ENCODE measurements at places on chromosomes 6 and 20. TPM values are rescaled to one million over a fixed set of nuclear protein-coding genes. Genes with fewer than 3 reads are reported as not detected.

DNA sequence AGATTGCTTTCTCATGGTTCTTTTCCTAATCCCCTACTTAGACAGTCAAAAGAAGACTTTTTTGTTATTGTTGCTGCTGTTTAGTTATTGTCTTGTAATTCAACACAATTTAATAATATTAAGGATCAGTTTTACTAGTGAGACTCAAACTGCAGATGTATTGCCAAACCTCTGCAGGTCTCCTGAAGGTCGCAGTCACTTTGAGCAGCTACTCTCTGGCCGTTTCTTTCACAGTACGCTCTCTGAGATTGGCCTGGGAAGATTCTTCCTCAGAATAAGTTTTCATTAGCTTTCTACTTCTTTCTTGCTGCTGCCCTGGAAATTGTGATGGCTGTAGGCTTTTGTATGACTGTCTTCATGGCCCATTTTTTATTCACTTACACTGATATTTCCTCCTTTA, 930.8 kb downstream of the QKI start:
- no peak for DNase-seq

- DNase-seq: no peak
These were observed 106.3 kb upstream of the RIPOR2 start for GRCh38 chr6:25042036-25042521.

DNA sequence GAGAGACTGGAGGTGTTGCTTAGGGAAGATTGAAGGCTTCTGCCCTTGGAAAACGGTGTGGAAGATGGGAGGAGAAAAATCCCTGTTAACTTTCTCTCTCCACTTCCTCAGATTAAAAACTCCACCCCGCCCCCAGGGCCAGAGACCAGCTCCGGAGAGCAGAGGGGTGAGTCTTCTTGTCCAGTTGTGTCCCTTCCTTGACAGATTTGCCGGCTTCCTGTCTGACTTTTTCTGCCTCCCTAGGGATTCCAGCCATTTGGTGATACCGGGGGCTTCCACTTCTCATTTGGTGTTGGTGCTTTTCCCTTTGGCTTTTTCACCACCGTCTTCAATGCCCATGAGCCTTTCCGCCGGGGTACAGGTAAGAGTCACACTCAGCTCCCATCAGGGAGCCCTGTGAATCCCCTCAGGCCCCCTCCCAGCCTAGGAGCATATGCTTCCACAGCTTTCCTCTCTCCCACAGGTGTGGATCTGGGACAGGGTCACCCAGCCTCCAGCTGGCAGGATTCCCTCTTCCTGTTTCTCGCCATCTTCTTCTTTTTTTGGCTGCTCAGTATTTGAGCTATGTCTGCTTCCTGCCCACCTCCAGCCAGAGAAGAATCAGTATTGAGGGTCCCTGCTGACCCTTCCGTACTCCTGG, 1.7 kb downstream of the RNF5 start:
- no peak for DNase-seq

GRCh38 chr6:53466257-53466656, 78.6 kb downstream of the GCLC start:
- no peak for DNase-seq

GRCh38 chr20:40467703-40468411, 221.2 kb downstream of the MAFB start:
- no peak for DNase-seq

DNA sequence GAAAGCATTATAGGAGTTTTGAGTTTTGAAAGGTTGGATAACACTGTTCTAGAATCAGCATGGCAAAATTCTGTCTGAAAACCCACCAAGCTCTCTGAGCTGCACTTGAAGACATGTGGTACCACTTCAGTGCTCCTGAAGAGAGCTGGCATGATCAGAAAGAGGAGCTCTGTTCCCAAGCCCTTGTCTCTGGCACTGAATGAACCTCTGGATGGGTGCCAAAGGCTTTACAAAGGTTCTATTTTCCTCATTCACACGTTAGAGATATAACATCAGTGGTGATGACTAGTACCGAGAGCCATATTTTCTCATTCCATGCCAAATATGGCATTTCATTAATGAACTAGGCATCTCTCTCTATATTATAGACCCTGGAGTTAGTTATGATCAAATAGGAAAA, 301.8 kb upstream of the ID4 start:
- peak; percentile 1 for DNase-seq

GRCh38 chr6:131840441-131840840, 32.6 kb downstream of the ENPP1 start:
- peak; percentile 83 for DNase-seq

- DNase-seq: no peak
These were observed 53.2 kb upstream of the CD2AP start for GRCh38 chr6:47424436-47424836.

GRCh38 chr6:79467716-79468115, 69.5 kb downstream of the LCA5 start:
- DNase-seq: no peak

GRCh38 chr6:157219201-157220200, 103.8 kb downstream of the TMEM242 start:
- no peak for DNase-seq

- no peak for DNase-seq
These were observed 425.9 kb upstream of the JARID2 start for GRCh38 chr6:14819840-14820420.

DNA sequence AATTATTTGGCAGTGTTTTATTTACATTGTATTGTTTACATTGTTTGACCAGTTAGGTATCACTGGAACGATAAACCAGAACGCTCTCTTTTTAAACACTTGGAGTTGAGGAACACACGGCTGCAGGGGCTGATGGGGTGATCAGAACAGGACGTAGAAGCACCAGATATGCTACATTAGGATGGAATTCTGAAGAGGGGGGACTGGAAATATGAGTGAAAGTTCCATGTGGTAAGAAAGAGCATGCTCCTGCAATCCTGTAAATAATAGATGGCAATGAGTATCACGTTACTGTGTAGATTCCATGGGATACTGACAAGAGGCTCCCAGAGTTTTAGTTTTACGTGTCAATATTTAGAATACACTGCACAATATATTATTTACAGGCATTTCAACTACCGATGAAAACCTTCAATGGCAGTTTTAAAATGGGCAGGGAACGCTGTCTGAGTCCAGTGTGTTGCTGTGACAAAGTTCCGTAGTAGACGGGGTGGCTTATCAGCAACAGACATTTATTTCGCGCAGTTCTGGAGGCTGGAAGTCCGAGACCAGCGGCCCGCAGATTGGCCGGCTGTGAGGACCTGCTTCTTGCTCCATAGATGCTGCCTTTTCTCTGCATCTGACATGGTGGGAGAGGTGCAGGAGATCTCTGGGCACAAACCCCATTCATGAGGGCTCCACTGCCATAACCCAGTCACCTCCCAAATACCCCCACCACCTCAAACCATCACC, 43.1 kb downstream of the SYNJ2 start:
- no peak for DNase-seq

GRCh38 chr20:56157530-56158203, 90.9 kb upstream of the MC3R start:
- DNase-seq: no peak

DNA sequence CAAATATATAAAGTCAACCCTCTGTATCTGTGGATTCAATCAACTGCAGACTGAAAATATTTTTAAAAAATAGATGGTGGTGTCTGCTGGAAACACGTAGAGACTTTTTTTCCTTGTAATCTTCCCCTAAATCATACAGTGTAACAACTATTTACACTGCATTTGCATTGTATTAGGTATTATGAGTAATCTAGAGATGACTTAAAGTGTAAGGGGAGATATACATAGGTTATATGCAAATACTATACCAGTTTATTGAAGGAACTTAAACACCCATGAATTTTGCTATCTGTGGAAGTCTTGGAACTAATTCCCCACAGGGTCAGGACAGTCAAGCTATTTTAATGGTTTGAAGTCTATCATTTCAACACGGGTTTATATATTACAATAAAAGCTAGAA, 10.2 kb downstream of the HDAC2 start:
- DNase-seq: no peak

DNA sequence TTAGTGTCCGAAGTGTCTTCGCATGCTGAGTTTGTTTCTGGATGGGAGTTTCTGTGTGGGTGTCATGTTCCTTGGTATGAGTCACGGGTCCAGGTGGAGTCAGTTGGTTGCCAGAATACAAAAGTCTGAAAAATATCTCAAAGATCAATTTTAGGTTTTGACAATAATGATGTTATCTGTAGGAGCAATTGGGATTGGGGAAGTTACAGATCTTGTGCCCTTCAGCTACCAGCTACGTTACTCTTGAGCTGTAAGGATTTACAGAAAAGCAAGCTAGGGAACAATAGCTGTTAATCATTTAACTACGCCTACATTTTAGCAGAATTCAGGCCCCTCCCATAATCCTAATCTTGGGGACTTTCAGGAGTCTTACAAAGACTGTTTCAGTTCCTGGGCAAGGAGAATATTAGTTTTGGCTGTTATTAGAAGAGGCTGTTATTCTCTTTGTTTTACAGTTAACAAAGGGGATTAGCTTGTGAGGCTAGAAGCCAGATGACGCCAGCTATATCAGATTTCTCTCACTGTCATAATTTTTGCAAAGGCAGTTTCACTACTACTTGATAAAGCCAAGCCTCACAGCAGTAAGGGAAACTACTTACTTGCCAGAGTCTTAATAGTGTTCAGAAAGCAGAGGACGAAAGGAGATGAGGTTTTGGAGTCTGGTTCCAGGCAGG, 15.4 kb upstream of the SLC22A16 start:
- no peak for DNase-seq

GRCh38 chr20:51342510-51343236, 199.8 kb downstream of the NFATC2 start:
- DNase-seq: no peak

DNA sequence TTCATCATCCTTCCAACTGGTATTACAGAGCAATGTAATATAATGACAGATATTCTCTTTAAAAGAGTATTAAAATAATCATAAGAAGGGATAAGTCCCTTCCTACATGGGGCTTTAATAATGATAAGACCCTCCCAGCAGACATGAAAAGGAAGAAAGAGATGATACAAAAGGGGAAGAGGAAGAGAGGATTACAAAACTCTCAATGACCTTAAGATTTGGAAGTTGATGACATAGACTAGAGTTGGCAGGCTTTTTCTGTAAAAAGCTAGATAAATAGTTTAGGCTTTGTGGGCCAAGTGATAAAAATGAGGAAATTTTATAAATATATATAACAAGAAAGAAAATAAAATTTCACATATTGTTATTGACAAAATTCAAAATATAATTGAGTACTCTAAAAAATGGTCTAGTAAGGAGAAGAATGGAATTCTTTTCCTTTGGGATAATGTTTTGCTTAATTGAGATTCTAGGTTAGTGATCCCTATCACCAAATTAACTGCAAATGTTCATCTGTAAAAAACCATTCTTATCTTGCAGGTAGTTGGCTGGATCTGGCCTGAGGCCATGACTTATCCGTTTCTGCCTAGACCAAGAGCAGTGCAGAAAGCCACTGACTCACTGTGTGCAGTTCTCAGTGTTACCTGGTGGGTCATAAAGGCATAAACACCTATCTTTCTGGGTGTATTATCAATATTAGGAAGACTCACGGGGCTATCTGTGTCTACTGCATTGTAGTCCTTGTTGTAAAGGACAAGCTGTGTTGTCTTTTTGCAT, 11.0 kb downstream of the RIPOR2 start:
- no peak for DNase-seq

DNA sequence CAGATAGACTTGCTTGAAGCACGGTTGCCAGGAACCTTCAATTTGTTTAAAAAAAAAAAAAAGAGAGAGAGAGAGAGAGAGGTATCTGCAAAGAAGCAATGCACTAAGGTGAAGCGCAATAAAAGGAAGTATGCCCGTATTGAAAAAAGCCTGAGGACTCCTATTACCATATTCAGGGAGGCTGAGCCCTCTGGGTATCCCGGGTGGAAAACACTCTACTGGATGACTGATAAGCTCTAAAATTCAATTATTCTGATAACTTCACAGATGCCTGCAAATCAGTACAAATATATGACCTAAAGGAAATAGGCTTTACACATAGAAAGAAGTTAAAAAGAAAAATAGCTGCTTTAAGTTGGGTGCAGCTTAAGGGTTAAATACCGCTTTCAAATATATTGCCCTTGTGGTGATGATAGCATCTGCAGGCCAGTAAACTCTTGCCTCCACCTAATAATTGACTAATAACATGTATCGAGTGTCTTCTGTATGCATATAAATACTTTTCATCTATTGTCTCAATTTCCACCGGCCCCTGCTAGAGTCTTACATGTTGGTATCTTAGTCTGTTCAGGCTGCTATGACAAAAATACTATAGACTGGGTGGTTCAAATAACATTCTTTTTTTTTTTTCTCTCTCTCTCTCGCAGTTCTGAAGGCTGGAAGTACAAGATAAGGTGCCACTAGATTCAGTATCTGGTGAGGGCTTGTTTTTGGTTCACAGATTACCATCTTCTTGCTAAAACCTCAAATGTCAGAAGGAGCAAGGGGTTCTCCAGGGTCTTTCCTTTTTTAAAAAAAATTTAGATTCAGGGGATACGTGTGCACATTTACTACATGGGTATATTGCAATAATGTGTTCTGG, 187.4 kb upstream of the JARID2 start:
- DNase-seq: no peak

GRCh38 chr6:1614448-1615150, 4.9 kb downstream of the FOXC1 start:
- no peak for DNase-seq

- no peak for DNase-seq
These were observed 49.0 kb downstream of the SYNJ2 start for GRCh38 chr6:158030380-158031300.

SLC22A3 gene
- total RNA-seq: not detected

MCCD1 gene
- not detected for total RNA-seq

PNPLA1 gene
- total RNA-seq: not detected

THEMIS gene
- not detected for total RNA-seq

ZNF165 gene
- 0.68 TPM for total RNA-seq

TNFRSF21 gene
- 23.0 TPM for total RNA-seq

LIN28B gene
- total RNA-seq: 22.4 TPM

WFDC2 gene
- total RNA-seq: 5.0 TPM
